Endothelial cell (in vitro differentiated cells): ENCODE measurements at places on chromosomes 16 and 17.

DNA sequence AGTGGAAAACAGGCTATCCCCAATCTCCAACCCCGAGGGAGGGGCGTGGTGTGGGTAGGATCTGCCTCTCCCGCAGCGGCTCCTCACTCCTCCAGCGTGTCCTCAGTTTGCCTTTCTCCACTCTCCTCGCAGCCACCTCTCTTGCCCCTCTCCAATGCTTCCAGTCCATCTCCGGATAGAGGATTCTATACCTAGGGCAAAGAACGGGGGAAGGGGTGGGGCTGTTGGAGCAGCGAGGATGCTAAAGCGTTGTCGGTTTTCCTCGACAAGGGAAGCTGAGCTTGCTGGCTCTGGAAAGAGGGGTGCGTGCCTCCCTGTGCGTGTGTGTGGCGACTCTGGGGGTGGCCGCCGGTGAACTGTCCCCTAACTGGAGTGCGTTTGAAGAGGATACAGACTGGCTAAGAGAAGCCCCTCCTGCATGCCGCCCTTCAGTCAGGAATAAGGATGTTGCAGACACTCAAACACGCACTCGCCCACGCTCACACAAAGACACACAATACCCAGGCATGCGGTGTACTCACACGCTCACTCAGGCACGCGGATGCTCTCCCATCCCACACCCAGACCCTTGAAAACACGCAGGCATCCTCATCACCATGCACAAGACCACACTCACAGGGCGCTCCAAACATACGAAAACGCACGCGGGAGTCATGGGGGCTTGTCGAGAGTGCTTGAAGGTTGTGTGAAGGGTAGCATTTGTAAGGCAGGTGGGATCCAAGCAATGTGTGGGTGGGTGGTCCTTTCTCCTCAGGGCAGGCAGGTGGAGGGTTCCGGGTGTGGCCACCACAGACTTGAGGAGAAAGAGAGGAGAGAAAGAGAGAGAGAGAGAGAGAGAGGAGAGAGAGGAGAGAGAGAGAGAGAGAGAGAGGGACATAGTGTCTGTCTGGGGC lies 655 bp upstream of the GPR139 start:
- DNase-seq, result peak; percentile 5

- no peak for DNase-seq
These were observed 54.4 kb downstream of the MPRIP start for GRCh38 chr17:17096438-17097178.

- no peak for DNase-seq
These were observed 261.1 kb downstream of the RBFOX3 start for GRCh38 chr17:79349506-79350400.

GRCh38 chr16:56327929-56328258 lies 97.5 kb downstream of the AMFR start:
- DNase-seq, result no peak

GRCh38 chr17:37168731-37169353 lies 206.9 kb upstream of the C17orf78 start:
- no peak for DNase-seq

- DNase-seq, result no peak
These were observed 24.1 kb downstream of the HEATR9 start for GRCh38 chr17:35844547-35844946.

- DNase-seq, result no peak
These were observed 63.5 kb downstream of the SPACA3 start for GRCh38 chr17:33055171-33055611.

DNA sequence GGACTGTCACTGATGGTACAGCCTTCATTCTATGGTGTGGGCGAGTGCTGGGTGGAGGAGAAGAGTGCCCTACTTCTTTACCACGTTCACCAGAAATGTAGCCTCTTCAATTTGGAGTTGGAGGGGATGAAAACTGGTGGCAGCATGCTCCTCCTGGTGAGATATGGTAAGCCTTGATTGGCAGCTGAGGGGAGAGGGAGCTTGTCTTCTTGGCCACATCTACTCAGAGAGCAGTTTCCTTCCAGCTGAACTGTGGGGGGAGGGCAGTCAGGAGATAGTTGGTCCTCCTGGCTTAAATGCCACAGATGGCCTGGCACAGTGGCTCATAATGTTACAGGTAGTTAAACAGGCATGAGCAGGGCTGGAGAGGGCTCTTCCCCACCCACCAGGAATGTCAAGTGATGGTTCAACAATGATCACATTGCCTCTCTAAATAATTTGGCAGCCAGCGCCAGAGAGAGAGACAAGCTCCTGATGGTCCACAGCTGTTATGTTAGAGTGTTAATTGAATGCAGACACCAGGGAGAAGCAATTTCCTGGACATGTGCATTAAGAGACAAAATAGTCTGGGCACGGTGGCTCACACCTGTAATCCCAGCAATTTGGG lies 9.0 kb upstream of the MAPK3 start:
- no peak for DNase-seq

DNA sequence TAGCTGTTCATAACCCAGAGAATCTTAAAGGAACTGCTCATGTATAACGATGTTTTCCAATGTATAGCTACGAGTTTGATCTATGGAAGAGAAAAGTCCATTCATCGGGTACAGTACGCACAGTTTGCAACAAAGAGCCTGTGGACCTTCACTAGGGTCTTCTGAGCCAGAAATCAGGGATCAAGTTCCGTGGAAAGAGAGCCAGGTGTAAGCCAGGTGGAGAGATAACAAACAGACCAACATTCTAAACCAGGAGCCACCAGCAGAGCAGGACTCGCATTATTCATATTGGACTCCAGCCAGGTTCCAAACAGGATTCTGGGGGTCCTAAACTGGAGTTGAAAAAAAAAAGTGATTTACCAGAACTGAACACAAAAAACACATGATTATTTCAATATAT lies 505.4 kb upstream of the C16orf82 start:
- no peak for DNase-seq

DNA sequence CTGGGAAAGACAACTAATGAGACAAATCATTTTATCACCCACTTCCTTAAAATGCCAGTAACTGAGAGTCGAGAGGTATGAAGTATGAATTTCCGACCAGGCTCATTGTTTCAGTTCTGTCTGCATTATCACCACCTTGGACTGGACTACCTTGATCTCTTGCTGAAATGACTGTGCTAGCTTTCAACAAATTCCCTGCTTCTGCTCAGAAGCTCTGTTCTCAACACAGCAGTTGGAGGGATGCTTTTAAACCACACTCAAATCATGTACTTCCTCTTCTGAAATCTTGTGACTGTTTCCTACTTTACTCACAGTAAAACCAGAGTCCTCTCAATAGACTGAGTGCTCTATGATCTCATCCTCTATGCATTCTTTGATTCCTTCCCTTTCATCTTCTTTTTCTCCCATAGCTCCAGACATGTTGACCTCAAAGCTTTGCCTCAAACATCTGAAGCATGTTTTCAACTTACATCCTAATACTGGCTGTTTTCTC lies 195.8 kb downstream of the KCNJ2 start:
- DNase-seq, result no peak

DNA sequence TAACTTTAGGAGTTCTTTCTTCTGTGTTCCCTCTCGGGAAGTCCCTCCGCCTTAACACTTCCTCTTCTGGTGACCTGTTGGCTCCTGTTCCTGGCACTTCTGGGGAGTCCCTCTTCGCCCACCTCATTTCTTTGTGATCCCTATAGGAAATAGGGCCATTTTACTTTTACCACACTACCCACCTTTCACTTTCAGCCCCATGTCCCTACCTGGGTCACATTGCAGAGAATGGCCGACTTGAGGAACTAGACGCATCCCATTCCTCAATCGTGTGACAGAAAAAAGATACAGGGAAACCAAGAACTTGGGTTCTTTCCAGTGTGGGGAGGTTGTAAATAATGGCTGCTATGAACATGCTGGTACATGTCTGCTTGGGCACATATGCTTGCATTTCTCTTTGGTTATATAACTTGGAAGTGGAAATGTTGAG lies 6.6 kb downstream of the IL21R start:
- no peak for DNase-seq

- no peak for DNase-seq
These were observed 6.8 kb upstream of the SDR42E1 start for GRCh38 chr16:82017911-82018568.

GRCh38 chr17:69250641-69251040 lies 22.0 kb upstream of the ABCA10 start:
- no peak for DNase-seq

- DNase-seq, result no peak
These were observed 77.5 kb downstream of the ANKRD11 start for GRCh38 chr16:89412811-89413210.

- no peak for DNase-seq
These were observed 260.4 kb downstream of the CEP112 start for GRCh38 chr17:65931246-65932149.

- no peak for DNase-seq
These were observed 237.3 kb upstream of the WSCD1 start for GRCh38 chr17:5832886-5833285.

GRCh38 chr16:70254965-70255286 lies 3.2 kb upstream of the EXOSC6 start:
- DNase-seq, result no peak

DNA sequence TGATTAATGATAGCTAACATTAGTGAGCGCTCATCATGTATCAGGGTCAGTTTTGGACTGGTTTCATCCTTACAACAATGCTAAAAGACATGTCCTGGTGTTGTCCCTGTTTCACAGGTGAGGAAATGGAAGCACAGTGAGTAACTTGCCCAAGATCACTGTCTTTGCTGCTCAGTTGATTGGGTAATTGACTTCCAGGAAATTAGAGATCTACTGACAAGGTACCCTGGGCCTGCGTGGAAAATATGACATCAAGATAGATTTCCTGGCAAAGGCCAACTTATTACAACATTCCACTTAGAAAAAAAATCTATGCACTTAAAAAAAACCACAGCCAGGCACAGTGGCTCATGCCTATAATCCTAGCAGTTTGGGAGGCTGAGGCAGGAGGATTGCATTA lies 96.3 kb downstream of the CYLD start:
- DNase-seq, result no peak

- DNase-seq, result no peak
These were observed 78.9 kb upstream of the GNG13 start for GRCh38 chr16:879461-879861.

DNA sequence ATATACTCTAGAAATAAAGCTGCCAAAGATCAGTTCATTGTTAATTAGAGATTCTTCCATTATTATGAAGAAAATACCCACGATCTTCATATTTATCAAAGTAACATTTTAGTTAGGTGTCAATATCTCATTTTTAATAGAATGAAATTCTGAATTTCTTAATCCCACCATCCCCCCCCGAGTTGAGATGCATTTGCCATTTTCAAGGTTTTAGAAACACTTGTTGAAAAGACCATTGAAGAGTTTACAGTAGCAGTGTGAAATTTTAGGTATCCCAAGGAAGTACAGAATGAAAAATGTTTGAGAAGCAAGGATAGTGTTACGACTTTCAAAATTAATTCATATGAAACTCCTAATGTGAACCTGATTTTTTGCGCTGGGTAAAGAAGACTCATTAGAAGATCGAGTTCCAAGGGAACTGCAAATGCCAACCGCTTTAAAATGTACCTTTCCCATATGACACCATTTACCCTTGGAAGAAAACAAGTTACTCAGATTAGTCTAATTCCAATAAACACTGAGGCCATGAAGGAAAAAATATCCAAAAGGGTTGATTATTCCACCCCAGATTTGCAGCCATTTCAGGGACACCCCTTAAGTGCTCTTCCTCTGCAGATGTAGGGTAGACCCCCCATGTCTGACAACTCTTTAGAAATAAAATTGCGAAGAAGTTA lies 731 bp downstream of the IKZF3 start:
- no peak for DNase-seq

DNA sequence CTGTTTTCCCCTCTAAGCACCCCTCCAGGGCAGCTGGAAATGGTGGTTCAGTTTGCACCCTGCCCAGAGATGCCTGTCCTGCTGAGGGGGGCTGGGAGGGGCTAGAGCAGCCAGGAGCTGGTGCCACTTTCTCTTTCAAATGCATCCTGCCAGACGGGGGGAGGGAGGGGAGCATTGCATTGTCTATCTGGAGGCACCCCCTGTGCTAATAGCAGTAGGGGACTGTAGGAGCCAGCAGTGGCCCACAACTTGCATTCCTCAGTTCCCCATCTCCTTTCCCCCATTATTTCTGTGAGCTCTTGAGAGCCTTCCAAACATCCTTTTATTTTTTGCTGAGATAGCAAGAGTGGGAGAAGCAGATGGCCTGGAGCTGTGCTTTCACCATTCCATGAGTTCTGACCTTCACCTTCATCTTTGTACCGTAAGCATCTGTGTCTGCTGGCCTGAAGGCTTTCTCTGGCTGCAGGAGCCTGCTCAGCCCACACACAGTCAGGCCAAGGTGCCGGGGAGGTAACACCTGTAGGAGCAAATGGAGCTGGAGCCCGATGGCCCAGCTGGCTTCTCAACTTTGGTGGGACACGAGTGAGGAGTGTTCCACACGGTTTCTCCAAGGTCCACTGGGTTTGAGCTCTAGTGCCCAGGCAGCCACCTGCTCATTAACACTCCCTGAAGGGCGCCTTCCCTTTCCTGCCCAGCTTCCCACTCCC lies 5.2 kb downstream of the WFDC1 start:
- no peak for DNase-seq

DNA sequence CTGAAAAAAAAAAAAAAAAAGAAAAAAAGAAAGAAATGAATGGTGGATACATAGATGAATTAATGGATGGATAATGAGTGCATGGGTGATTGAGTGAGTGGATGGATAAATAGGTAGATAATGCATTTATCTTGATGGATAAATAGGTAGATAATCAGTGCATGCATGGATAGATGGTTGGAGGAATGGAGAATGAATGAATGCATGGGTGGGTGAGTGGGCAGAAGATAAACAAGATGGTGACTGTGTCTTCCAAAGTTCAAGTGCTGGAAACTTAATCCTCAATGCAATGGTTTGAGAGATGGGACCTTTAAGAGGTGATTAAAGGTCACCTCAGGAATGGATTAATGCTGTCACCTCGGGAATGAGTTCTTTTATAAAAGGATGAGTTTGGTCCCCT lies 6.8 kb upstream of the RNF112 start:
- no peak for DNase-seq

DNA sequence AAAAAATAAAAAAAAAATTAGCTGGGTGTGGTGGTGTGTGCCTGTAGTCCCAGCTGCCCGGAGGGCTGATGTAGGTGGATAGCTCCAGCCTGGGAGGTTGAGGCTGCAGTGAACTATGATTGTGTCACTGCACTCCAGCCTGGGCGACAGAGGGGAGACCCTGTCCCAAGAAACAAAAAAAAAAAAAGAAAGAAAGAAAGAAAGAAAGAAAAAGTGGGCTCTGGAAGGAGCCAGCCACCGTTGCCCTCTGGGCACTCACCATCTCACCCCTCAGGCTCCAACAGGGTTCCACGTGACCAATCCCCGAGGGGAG lies 87.3 kb upstream of the TOB1 start:
- DNase-seq, result no peak

DNA sequence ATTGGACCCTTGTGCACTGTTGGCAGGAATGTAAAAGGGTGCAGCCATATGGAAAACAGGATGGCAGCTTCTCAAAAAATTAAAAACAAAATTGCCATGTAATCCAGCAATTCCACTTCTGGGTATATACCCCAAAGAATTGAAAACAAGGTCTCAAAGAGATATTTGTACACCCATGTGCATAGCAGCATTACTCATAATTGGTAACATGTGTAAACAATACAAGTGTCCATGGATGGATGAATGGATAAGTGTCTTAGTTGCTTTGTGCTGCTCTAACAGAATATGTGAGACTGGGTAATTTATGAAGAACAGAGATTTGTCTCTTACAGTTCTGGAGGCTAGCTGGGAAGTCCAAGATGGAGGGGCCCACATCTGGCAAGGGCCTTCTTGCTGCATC lies 3.8 kb upstream of the RUNDC3A start:
- DNase-seq, result no peak
